ENCODE measurements at places on chromosomes 4 and X. TPM values are rescaled to one million over a fixed set of nuclear protein-coding genes. Genes with fewer than 3 reads are reported as not detected.

Gene FOXR2
- total RNA-seq = not detected

Gene ELOVL6
- total RNA-seq = 3.6 TPM

Gene POLN
- total RNA-seq = 5.5 TPM

Gene ARX
- 0.10 TPM for total RNA-seq

Gene SLC35A2
- 18.2 TPM for total RNA-seq

Gene TCEAL5
- total RNA-seq = not detected

Gene ABLIM2
- 4.0 TPM for total RNA-seq

Gene TBC1D9
- total RNA-seq = 10.9 TPM

Gene ARHGAP4
- total RNA-seq = 12.8 TPM

Gene FRMD7
- total RNA-seq = 0.10 TPM

Gene MSANTD1
- total RNA-seq = 0.57 TPM

Gene CCDC149
- 5.1 TPM for total RNA-seq

Gene FNIP2
- 42.9 TPM for total RNA-seq

Gene EDA2R
- 34.5 TPM for total RNA-seq

Gene TBC1D19
- total RNA-seq = 69.9 TPM

Gene NEXMIF
- under 0.01 TPM for total RNA-seq

Gene CWH43
- total RNA-seq = not detected

Gene GLRA3
- total RNA-seq = not detected

Gene LUZP4
- not detected for total RNA-seq

Gene DSPP
- total RNA-seq = not detected

Gene ELMOD2
- 56.5 TPM for total RNA-seq

Gene MEPE
- total RNA-seq = not detected

Gene F8
- total RNA-seq = 4.1 TPM

Gene NPNT
- 13.2 TPM for total RNA-seq

Gene MAGEA8
- total RNA-seq = not detected

Gene CXCL6
- total RNA-seq = not detected

Gene CSN1S1
- not detected for total RNA-seq

Gene WFS1
- 28.7 TPM for total RNA-seq

Gene ATP2B3
- total RNA-seq = 0.57 TPM

Gene ADH6
- not detected for total RNA-seq

Gene SPOCK3
- not detected for total RNA-seq

Gene SPACA5
- total RNA-seq = not detected

Gene ATRX
- 72.4 TPM for total RNA-seq

Gene ASB9
- 1.1 TPM for total RNA-seq

Gene MSX1
- total RNA-seq = 15.1 TPM

Gene ZNF81
- 3.1 TPM for total RNA-seq

Gene ENAM
- total RNA-seq = 0.21 TPM

Gene ZFP92
- 0.05 TPM for total RNA-seq

Gene PI4K2B
- 8.3 TPM for total RNA-seq

Gene FANCB
- 0.88 TPM for total RNA-seq

Gene ZNF275
- 8.4 TPM for total RNA-seq

Gene LNX1
- total RNA-seq = 35.3 TPM

Gene CFP
- 0.08 TPM for total RNA-seq
